Right cardiac atrium (tissue), 5 donors: ENCODE measurements at places on chromosomes 13 and 19. TPM values are rescaled to one million over a fixed set of nuclear protein-coding genes. Genes with fewer than 3 reads are reported as not detected.

The PDX1 gene
- total RNA-seq = not detected

The ARRDC2 gene
- total RNA-seq = 18.1 TPM

The KASH5 gene
- not detected for total RNA-seq

The CEACAM20 gene
- total RNA-seq = not detected

The SRRM5 gene
- total RNA-seq = 0.23 TPM

The NTF4 gene
- 0.41 TPM for total RNA-seq

DNA sequence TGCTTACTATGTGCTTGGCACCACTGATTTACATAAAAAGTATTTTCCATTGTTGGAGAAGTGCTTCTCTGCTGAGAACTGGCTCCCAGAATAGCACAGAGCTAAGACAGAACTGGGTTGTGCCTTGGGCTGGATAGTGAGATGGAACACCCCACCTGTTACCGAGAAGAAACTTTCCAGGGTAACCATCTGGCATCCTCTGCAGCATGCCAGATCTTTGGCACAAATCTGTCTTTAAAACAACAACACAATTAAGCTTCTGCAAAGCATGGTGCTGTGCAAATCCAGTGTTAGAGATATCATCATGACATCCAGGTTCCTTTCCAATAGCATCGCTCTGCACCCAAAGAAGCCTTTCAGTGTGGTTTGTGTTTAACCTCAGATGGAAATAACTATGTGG is 202.5 kb upstream of the RFC3 start:
- no peak for DNase-seq

DNA sequence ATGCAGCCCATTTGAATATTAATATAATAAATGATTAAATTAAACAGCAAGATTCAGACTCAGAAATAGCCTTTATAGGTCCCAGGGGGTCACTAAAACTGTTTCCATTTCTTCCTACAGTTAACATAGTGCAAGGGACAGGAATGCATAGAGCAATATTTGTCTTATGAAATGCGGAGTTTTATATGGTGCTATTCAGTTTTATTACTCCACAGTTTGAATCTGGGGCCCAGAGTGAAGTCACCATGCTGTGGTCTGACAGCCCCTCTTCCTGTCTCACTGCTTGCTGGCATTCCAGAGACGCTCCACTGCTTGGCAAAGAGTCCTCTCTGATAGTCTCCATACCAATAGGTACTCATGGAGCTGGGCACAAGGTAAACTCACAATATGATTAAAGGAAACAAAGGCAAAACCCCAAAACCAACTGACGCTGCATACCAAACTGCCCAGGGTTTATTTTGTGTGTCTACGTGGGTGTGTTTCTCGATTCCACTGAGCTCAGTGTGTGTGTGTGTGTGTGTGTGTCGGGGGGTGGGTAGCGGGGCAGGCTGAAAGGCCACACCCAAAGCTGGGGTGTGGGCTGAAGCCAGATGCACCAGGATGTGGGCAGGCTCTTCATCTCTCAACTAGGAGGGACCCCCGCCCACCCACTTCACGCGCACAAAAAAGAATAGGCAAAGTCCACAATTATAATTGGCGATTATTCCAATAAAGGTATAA is 277.9 kb downstream of the TSHZ3 start:
- no peak for DNase-seq

DNA sequence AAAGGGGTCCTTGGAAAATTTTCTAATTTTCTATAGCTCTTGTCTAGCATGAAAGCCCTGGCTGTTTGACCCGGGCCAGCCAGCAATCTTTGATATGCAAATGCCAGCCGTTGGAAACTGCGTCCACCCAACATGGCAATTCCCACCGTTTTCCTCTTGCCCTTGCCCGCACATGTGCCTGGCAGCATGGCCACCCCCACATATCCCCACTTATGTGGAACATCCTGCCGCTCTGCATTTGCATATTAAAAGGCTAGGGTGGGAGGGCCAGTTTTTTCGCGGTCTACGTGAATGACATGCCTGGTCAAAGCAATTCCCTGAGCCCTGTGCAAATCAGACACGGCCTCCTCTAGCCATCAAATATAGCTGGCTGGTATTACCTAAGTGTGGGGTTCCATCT is 110.3 kb upstream of the TDRD3 start:
- DNase-seq = no peak

- no peak for DNase-seq
Measured at GRCh38 chr19:34104096-34104495, 68.2 kb upstream of the LSM14A start.

DNA sequence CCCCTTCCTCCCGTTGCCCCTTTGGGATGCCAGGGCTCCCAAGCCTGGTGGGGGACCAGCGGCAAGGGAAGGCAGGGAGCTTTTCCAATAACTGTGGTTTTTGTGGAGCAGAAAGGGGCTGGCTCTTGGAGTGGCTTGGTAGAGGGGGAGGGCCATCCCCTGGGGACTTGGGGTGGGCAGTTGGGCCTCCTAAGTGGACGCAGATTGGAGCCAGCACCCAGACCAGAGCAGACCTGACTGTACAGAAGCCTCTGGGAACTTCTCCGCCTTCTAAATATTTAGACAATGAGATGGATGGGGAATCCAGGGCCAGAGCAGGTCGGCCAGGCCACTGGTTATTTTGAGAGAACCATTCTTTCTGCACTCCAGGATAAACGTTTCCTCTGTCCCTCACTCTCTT is 4.2 kb downstream of the PTGIR start:
- DNase-seq = peak; percentile 76

DNA sequence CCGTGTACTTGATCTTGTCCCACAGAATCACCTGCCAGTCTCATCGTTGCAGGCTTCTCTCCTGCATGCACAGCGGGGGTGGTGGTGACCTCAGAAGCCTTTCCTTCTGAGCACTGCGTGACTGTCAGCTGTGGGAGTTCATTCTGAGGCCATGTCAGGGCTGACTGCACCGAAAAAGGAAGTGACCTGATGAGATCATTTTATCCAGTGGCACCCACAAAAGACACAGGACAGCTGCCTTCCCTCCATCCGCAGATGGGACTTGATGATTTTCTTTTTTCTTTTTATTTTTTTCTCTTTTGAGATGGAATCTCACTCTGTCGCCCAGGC is 89.7 kb downstream of the RAB20 start:
- DNase-seq = no peak

GRCh38 chr19:42166316-42166715 is 34.1 kb upstream of the POU2F2 start:
- DNase-seq = no peak

- DNase-seq = no peak
Measured at GRCh38 chr19:49544154-49544553, 16.4 kb downstream of the RCN3 start.

- DNase-seq = no peak
Measured at GRCh38 chr13:28837111-28837510, 17.0 kb downstream of the MTUS2 start.

DNA sequence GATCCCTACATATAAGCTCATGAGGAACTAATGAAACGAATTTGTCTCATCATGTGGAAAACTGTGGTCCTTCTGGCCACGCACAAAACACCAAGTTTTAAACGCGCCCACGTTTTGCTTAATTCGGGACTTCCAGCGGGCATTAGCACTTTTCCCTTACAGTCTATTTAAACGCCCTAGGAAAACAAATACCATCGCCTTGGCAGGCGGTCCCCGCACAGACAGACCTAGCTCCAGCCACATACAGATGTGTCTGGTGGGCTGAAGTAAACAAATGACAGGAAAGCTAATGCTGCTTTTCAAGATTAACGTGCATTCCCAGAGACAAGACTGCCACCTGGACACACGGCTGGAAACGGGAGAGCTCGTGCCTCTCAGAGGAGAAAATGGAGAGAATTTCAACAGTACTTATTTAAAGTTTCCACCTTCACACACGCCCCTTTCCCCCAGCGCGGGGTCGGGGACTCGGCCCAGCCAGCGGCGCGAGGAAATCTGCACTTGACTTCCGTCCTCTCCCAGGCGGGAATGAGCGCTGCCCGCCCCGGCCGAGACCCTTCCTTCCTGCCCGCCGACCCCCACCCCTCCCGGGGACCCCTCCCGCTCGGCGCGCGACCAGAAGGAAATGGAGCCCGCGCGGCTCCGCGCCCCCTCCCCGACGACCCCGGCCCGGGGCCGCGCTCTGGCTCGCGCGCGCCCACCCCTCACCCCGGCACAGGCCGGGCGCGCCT is 931 bp downstream of the USP12 start:
- peak; percentile 73 for DNase-seq

DNA sequence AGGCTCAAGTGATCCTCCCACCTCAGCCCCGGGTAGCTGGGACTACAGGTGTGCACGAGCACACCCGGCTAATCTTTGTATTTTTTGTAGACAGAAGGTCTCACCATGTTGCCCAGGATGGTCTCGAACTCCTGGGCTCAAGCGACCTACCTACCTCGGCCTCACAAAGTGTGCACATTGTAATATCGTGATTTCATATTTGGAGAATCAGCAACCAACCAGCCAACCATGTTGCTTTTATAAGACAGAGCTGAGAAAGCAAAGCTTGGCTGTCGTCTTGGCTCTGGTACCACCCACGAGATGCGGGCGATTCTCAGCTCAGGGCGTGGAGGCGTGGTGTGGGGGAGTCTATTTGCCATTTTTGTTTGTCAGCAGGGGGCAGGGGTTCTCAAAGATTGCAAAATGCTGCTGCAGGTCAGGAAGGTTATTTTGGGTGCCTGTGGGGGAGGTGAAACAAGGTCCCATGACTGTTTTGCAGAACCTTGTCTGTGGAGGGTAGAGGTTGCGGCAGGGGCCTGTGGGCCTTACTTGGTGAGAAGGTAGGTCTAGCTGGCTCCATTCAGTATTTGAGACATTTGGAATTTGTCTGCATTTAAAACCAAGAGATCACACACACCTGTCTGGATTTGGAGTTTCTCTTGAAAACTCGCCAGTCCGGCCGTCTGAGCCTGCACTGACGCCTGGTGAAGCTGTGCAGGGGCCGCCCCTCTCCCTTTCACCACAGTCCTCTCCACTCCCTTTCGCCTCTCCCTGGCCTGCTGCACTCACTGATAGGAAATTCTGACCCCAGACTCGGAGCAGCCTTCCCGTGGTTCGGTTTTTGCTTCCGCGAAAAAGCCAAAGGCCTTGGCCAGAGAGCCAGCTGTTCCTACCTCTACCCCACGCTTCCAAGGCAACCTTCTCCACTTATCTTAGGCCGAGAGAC is 15.4 kb downstream of the TNFAIP8L1 start:
- peak; percentile 37 for DNase-seq

DNA sequence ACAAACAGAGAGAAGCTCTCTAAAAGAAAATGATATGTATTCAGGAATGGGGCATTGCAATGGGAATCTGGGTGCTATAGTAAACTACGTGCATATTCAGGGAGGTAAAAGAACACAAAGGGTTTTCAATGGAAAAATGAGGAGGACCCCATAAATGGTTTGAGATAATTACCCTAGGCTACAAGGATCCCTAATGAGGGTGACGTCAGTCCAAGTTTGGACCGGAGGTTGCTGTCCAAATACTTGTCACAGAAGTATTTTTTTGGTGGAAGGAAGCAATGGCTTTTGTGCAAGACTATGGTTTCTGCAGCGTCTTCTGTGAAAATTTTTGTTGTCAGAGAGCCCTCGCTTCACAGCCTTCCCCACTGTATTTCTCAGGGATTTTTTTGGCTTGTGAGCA is 995 bp upstream of the CEACAM18 start:
- DNase-seq = no peak

GRCh38 chr19:10752913-10753704 is 35.2 kb downstream of the DNM2 start:
- DNase-seq = no peak

GRCh38 chr13:27619093-27619727 is 1.1 kb downstream of the LNX2 start:
- peak; percentile 15 for DNase-seq
